ENCODE measurements at places on chromosomes 7 and 10.

- no peak for DNase-seq
Observed at GRCh38 chr10:8554574-8554973, 500.1 kb downstream of the GATA3 start.

DNA sequence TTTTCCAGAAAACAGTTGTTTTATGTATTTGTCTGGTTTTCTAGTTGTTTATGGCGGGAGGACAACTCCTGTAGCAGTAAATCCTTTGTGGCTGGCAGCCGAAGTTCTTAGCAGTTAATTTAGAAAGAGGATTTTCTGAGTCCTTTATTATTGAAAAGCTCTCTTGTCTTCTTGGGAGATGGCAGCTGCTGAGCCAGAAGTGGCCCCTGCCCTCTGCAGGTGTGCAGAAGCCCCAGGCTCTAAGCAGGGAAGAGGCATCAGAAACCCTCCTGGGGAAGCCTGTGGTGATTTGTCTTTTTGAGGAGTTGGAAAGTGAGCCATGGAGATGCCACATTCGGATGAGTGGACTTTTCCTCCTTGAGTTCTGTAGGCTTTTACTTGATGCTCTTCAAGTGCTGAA lies 106.3 kb downstream of the GLRX3 start:
- DNase-seq: no peak

GRCh38 chr7:82406937-82407336 lies 36.6 kb downstream of the CACNA2D1 start:
- no peak for DNase-seq

- no peak for DNase-seq
Observed at GRCh38 chr7:14191686-14192098, 202.2 kb upstream of the ETV1 start.

- no peak for DNase-seq
Observed at GRCh38 chr7:23003505-23004246, 10.3 kb downstream of the HYCC1 start.

DNA sequence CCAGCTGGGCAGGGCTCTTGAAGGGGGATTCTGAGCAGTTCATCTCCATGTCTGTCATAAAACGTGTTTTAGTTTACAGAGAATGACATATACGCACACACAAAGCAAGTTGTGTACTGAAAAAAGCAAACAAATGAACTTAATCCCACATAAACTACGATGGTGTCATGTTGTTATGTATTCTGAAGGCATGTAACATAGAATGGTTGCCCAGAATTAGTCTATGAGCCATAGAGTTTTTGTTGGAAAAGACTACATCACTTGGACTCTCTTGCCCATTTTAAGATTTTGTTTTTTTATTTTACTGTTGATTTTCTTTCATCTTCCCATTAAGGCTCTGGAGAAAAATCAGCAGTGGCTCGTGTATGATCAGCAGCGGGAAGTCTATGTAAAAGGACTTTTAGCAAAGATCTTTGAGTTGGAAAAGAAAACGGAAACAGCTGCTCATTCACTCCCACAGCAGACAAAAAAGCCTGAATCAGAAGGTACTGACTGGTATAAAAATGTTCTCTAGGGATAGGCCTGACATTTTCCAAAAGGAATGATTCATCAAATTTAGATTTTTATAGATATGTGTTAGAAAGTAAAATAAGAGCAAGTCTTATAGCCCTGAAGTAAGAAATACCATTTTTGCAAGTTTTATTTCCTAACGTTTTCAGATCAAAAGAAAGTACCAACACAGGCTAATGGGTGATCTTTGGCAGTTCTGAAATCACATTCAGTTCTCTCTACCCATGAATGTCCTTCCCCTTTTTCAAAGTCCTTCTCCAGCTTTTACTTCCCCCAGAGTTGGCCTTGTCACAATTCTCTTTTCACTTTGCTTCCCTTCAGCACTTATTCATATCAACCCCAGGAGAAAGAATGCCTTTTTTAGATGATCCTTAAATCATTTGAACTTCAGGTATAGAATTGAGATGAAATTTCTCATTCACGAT lies 18.9 kb downstream of the CEP55 start:
- DNase-seq: peak; percentile 9

GRCh38 chr7:50455658-50456057 lies 5.5 kb upstream of the FIGNL1 start:
- DNase-seq: no peak

DNA sequence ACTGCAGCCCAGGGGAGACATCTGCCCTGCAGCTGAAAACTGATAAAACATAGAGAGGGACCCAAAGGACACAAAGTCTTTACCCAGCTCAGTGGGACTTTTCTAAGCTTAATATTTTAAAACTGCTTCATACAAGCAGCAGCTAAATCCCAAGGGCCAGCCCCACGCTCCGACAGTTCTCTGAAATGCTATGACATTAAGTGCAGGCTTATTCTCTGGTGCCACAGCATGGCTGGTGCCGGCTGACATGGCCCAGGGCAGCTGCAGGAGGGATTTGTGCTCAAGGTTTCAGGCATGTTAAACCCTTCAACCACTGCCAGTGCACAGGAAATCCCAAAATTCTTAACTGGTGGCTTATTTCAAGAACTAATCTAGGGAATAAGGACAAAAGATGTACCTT lies 170.9 kb downstream of the PARD3 start:
- DNase-seq: no peak

DNA sequence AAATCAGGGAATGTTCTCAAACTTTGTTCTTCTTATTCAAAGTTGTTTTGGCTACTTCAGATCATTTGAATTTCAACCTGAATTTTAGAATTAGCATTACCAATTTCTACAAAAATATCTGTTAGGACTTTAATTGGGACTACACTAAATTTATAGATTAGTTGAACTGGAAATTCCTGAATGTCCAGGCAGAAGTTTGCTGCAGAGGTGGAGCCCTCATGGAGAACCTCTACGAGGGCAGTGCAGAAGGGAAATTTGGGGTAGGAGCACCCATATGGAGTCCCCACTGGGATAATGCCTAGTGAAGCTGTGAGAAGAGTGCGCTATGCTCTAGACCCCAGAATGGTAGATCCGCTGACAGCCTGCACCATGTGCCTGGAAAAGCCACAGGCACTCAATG lies 22.8 kb upstream of the AGMO start:
- no peak for DNase-seq

- DNase-seq: no peak
Observed at GRCh38 chr7:16203065-16203464, 218.3 kb downstream of the CRPPA start.

- no peak for DNase-seq
Observed at GRCh38 chr7:73920406-73921134, 59.6 kb downstream of the TMEM270 start.

GRCh38 chr7:151291206-151291605 lies 42.7 kb upstream of the SMARCD3 start:
- DNase-seq: no peak

- DNase-seq: no peak
Observed at GRCh38 chr7:134736381-134736780, 43.1 kb upstream of the CALD1 start.

DNA sequence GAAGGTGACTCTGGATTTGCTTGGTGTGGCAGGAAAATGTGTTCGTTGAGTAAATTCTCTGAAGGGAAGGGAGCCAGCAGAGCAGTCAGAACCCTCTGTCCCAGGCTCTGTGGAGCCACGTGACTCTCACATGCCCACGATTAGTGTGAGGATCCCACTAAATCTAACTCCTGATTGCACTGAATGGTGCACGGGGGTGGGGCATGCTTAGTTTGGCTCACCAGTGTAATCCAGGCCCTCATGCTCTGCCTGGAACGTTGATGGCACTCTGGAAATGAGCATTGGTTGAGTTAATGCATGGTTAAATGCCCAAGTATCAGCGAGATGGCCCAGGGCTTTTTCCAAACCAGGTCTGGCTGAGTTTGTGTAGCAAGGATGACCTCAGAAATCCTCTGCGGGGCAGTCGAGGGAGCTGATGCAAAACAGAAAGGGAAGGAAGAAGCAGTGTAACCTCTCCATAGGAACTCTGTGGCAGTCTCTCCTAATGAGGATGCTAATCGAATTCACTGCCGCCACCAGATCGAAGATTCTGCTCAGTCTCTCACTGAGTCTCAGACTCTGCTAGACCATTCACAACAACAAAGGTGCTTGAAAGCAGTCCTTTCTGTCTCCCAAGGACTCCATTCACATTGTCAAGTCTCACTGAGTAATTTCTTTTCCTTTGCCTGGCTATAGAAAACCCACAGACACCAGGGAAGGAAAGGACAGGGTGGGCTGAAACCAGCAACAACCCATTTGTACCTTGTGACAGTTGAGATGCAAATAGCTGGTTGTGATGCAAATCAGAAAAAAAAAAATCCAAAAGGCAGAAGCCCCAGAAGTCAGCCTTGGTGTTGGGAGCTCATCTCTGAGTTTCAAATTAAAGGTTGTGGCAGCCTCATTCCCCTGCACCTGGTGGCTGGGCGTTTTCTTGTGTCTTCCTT lies 98.1 kb downstream of the C10orf105 start:
- DNase-seq: peak; percentile 66

- no peak for DNase-seq
Observed at GRCh38 chr10:35739998-35740397, 97.9 kb upstream of the FZD8 start.

DNA sequence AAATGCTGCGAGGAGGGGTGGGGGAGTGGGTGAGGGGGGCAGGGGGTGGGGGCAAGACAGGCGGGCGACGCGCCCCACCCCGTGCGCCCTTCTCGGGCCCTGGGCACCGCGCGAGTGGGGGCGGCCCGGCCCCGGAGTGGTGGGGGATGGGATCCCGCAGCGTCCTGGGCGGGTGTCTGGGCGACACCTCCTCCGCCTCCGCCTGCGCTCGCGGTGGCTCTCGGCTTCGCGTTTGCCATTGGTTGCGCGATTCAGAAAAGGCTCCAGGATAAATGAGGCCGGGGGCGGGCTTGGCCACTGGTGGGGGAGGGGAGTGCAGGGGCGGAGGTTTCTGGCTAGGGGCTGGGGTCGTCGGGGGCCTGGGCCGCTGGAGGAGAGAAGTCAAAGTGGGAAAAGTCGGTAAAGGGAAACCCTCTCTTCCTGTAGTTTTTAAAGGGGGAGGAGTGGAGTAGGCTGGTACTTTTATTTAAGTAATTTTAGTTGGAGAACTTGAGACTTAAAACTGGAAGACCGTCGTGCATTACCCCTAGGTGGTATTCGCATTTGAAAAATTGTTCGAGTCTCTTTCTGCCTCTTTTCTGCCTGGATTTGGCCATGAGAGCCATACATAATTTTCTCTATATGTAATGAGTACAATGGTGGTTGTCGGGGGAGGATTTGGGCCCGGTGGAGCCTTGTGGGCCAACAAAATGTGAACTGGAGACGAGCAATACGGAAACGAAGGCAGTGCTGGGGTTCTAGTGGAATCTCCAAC lies 992 bp upstream of the IGF2BP3 start:
- no peak for DNase-seq

DNA sequence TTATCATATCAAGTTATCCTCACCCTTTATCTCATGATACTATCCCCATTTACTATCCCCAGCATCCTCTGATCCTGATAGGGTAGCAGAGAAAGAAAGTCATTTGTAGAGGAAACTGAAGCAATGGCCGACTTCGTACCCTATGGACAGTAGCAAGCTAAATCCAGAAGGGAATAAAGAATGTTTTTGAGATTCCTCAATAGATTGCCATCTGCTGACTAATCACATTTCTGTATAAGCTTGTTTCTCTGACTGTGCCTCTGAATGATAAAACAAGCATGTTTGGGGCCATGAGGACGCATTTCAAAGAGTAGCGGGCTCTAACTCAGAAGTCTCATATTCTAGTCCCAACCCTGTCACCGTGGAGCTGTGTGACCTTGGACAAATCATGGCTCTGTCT lies 13.2 kb upstream of the FAM107B start:
- no peak for DNase-seq

- DNase-seq: no peak
Observed at GRCh38 chr10:21750424-21750823, 216.4 kb downstream of the MLLT10 start.

- DNase-seq: no peak
Observed at GRCh38 chr7:7166318-7166717, 16.0 kb upstream of the C1GALT1 start.

GRCh38 chr7:110947408-110947807 lies 143.5 kb upstream of the LRRN3 start:
- DNase-seq: no peak

DNA sequence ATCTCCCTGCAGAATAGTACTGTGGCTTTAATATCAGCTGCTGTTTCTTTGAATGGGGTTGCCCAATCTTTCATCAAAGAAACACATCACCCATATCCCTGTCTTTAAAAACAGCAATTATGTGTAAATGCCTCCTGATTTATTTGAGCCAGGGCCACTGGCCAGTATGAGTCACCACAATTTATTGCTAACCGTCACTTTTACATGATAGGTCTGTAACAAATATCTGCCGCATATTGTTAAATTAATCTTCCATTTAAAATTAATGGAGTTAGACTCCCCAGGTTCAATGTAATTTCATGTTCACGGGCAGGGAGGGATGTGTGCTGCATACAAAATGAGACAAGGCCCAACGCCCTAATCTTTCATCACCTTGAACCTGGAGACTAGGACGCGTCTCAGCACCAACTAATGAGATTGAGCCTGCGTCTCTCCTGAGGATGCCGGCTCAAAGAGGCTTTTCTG lies 673.4 kb downstream of the AUTS2 start:
- DNase-seq: no peak

GRCh38 chr7:138565071-138565450 lies 105.0 kb downstream of the TRIM24 start:
- DNase-seq: no peak

- no peak for DNase-seq
Observed at GRCh38 chr7:24216576-24217125, 67.3 kb upstream of the NPY start.

- no peak for DNase-seq
Observed at GRCh38 chr7:7122701-7123281, 59.6 kb upstream of the C1GALT1 start.

GRCh38 chr7:66804001-66804400 lies 63.5 kb downstream of the RABGEF1 start:
- peak; percentile 71 for DNase-seq

DNA sequence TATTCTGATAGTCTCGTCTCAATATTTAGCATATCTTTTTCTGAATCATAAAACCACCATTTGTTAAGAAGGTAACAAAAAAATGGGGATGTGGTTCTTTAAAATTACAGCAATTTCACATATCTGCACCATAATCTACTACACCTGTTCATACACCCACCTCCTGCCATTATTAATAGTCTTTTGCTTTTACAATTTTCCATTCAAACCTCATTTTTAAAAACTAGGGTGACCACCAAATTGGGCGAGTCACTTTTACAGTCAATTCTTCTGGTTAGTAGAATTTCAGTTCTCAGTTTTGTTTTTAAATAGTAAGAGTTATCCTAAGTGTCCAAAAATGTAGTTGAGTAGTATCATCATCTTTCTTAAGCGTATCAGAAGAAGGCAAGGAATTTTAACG lies 48.4 kb upstream of the GSAP start:
- DNase-seq: no peak

GRCh38 chr7:11701829-11702560 lies 130.0 kb downstream of the THSD7A start:
- no peak for DNase-seq

GRCh38 chr10:11168423-11169090 lies 150.9 kb downstream of the CELF2 start:
- no peak for DNase-seq

DNA sequence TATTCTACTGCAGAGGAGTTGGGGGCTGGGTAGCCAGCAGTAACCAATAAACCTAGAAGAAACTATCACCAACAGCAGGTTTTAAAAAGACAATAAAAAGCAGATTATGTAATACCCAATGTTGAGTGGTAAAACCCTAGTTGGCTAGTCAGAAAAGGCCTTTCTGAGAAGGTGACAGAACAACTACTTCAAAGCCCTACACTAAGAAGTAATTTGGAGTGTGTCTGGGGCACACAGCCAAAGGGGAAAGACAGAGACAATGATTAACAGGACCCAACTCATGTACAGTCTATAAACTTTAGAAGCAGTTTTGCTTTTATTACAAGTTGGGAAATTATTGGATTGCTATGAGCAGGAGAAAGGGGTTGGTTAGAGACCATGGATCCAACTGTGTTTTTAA lies 77.2 kb upstream of the TMEM106B start:
- no peak for DNase-seq
